ENCODE measurements at places on chromosomes 12 and 14. TPM values are rescaled to one million over a fixed set of nuclear protein-coding genes. Genes with fewer than 3 reads are reported as not detected.

GRCh38 chr14:24053548-24054323, 1.9 kb downstream of the CARMIL3 start:
- no peak for DNase-seq

DNA sequence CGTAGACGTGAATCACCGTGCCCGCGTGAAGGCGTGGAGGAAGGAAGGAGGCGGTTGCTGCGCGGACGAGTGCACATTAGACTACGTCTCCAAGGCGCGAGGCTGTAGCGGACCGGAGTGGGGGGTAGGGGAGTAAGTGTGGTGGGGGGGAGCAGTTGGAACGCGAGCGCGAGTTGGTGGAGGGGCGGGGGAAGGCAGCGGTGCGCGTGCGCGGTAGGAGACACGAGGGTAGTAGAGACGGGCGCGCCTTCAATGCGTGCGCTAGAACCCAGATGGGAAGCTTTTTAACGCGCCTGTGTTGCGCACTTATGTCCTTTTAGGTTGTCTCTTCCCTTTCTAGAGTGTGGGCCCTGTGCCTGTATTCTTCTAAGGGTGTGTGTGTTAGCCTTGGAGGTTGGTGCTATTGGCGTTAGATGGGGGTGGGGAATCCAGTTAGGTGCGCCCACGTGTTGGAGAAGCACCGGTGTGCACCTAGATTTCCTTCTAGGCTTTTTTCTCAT, 604 bp downstream of the EIF4B start:
- DNase-seq: peak; percentile 51

- DNase-seq: no peak
Measured at GRCh38 chr14:65303190-65303898, 109.2 kb upstream of the FUT8 start.

- peak; percentile 63 for DNase-seq
Measured at GRCh38 chr14:95784137-95784536, 70.2 kb upstream of the TCL1A start.

- DNase-seq: no peak
Measured at GRCh38 chr14:54718046-54718445, 151.1 kb downstream of the SAMD4A start.

- DNase-seq: no peak
Measured at GRCh38 chr12:125124320-125124966, 59.2 kb downstream of the AACS start.

- no peak for DNase-seq
Measured at GRCh38 chr14:51616724-51617409, 34.8 kb upstream of the FRMD6 start.

DNA sequence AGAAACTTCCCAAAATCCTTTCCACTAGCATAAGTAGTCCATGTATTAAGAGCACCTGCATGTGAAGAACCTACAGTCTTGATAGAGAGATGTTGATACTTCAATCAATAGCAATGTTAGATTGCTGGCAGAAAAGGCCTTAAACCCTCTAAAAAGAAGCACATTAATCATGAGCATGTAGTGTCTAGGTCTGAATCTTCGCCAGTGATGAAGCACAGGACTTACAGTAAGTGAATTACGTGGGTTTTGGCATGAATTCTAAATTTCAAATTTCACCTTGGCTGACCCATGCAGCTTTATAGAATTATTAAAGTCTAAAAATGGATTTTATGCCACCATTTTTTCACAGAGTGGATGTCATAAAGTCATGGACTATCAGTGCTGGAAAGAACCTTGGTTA, 791.6 kb upstream of the NOVA1 start:
- DNase-seq: no peak

GRCh38 chr14:23362200-23362599, 2.8 kb downstream of the EFS start:
- DNase-seq: no peak

DNA sequence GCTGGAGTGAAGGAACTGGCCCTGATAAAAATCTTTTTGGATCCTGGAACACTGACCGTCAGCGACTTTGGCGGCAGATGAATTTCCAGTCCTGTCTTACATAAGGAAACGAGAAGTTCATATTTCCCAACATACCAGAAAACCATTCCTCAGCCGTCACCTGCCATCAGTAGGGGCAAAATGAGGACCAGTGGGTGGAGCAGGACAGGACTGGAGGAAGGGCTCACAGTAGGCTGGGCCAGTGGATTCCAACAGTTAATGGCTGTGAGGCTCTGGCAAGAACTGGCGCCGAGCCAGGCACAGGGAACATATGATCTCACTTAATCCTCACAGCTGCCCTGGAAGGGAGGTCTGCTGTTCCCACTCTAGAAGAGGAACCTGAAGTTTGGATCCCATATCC, 67.2 kb upstream of the FAM181A start:
- DNase-seq: no peak

DNA sequence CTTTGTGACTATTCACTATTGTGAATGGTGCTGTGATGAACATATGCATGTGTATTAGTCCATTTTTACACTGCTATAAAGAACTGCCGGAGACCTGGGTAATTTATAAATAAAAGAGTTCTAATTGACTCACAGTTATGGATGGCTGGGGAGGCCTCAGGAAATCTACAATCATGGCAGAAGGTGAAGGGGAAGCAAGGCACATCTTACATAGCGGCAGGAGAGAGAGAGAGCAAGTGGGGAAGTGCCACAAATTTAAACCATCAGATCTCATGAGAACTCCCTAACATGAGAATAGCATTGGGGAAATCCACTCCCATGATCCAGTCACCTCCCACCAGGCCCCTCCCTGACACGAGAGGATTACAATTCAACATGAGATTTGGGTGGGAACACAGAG, 90.8 kb downstream of the ATP23 start:
- DNase-seq: no peak

FOXN4 gene
- 2.2 TPM for polyA plus RNA-seq

INHBE gene
- 0.77 TPM for polyA plus RNA-seq

TMEM229B gene
- 2.2 TPM for polyA plus RNA-seq

SCARB1 gene
- 22.9 TPM for polyA plus RNA-seq

BICD1 gene
- polyA plus RNA-seq: 23.3 TPM

RASSF9 gene
- 13.3 TPM for polyA plus RNA-seq

TAS2R30 gene
- 0.22 TPM for polyA plus RNA-seq

GDF11 gene
- 19.5 TPM for polyA plus RNA-seq

ETFBKMT gene
- polyA plus RNA-seq: 4.8 TPM

Data from renal cortex interstitium (tissue), 15 donors.